Activated CD4-positive, alpha-beta T cell treated with anti-CD3 and anti-CD28 coated beads, Interleukin-2, amount 50 U/mL, for 4 hours (primary cell): ENCODE measurements at places on chromosomes 7 and 10.

- no peak for DNase-seq
These were observed 26.4 kb upstream of the IL6 start for GRCh38 chr7:22700559-22701002.

- DNase-seq = no peak
These were observed 998.1 kb downstream of the LRMDA start for GRCh38 chr10:76429368-76430060.

- DNase-seq = no peak
These were observed 66.1 kb upstream of the STK17A start for GRCh38 chr7:43516581-43517342.

GRCh38 chr10:48791267-48791928, 106.7 kb downstream of the WDFY4 start:
- no peak for DNase-seq

- DNase-seq = no peak
These were observed 126.3 kb upstream of the NANOS1 start for GRCh38 chr10:118903251-118903650.

DNA sequence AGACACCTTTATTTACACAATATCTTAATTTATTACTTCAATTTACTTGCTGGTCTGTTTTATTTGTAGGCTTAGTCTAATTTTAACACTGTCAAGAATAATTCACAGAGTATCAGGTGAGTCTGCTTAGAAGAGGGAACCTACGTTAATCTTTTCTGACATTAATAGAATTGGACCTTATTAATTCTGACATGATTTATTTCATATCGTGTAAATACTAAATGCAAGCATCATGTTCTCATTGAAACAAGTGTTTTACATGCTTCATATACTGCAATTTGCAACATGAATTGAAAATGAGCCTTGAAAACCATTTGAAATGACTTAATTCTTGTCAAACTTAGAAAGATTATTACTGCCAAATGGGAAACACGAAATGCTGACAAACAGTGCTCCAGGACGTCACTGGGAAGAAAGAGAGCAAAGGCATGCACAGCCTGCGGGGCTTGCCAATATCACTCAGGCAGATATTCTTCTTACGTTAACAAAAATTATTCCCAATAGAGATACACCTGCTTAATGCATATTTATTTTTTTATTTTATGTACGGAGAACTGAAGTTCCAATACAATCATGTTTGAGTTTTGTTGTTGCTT, 282.0 kb upstream of the AKR1E2 start:
- DNase-seq = no peak
